Activated CD4-positive, alpha-beta T cell treated with anti-CD3 and anti-CD28 coated beads for 4 hours (primary cell): ENCODE measurements at places on chromosomes 12 and 14.

GRCh38 chr12:53602176-53602864, 23.9 kb downstream of the ATF7 start:
- DNase-seq: no peak

DNA sequence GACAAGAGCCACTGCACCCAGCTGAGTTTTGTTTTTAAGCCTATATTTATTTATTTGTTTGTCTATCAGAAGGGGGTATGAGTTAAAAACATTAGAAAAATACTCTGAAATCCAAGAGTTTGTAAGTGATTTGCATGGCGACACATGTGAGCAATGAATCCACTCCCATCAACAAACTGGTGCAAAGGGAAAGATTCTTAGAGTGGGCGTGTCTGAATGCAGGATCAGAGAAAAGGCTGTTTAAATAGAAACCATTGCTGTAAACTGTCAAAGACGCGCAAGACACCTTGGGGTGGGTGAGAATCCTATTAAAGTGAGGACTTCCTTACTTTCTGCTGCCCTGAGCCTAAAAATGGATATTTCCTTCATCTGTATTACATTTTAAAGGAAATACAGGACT, 51.9 kb downstream of the ZFYVE26 start:
- no peak for DNase-seq

GRCh38 chr12:117380083-117380482, 18.7 kb upstream of the NOS1 start:
- DNase-seq: no peak

DNA sequence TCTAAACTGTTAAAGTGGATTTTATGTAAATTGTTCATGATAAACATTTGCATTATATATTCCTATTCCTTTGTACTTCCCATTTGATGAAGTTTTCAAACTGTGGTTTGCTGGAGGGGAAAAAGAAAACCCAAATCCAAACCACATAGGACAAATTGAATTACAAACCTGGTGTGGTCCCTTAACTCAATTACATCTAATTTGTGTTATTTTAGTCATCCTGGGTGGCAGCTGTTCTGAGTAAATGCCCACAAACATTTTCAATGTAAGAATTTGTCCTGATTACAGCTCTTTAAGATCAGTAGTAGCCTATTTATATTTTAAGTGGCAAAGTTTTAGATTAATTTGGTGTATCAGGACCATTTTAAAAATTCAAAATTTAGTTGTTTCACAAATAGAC, 153.9 kb downstream of the RAD51B start:
- DNase-seq: no peak
